ENCODE measurements at places on chromosomes 12 and 14.

GRCh38 chr12:52037248-52037861 is 13.9 kb upstream of the NR4A1 start:
- DNase-seq = no peak

- no peak for DNase-seq
Measured at GRCh38 chr14:37992499-37992898, 215.2 kb upstream of the SSTR1 start.

- no peak for DNase-seq
Measured at GRCh38 chr12:28189784-28190320, 404 bp upstream of the CCDC91 start.

- DNase-seq = no peak
Measured at GRCh38 chr12:60421741-60422140, 825.9 kb downstream of the SLC16A7 start.

GRCh38 chr12:25151476-25151875 is 43.5 kb downstream of the DNAI7 start:
- peak; percentile 87 for DNase-seq

- DNase-seq = no peak
Measured at GRCh38 chr12:75834591-75834990, 197.0 kb downstream of the PHLDA1 start.

GRCh38 chr12:3613641-3614395 is 122.8 kb downstream of the PRMT8 start:
- no peak for DNase-seq

- DNase-seq = no peak
Measured at GRCh38 chr12:51753980-51754675, 94.4 kb downstream of the FIGNL2 start.

DNA sequence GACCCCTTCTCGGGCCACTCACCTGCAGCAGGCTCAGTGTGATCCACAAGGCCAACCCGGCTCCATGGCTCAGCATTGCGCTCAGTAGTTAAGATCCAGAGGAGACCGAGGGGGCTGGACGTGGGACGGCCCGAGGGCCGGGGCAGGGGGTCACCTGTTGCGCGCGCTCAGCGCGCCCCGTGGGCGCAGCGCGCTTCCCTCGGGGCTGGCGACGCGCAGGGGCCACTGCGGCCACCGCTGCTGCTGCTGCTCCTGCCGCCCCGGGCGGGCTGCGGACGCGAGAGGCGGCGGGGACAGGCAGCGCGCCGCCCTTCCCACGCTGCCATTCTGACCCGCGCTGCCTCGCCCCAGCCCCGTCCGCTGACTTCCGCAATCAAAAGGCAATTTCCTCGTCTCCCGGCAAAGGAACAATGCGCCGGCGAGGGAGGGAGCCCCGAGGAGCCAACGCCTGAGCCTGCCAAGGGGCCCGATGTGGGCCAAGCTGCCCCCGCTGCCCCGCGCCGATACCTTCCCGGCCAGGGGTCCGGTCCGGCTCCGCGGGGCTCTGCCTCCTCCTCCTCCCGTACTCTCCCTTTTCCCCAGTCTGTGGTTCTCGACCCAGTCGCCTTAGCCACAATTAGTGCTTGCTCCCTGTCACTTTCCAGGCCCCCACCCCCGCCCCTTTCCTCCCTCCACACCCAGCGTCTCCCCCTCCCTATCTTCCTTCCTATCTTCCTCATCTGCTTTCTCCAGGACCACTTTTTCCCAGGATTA is 27.3 kb downstream of the PTPRB start:
- DNase-seq = peak; percentile 21

DNA sequence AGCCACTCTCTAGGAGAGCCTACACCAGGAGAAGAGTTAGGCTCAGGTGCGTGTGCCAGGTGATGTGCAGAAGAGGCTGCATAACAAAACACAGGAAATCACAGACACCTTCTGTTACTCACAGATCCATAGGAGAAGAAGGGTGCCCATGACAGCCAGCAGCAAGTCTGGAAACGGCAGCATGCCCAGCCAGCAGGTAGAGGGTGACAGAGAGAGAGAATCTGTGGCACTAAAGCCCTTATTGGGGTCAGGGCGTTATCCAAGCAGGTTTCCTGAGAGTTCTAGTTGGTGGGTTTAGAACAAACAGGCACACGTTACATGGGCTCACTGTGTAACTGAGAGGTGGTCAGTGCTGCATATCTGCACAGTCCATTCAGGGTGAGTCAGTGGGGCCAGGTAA is 14.9 kb upstream of the SLC8A3 start:
- DNase-seq = no peak

DNA sequence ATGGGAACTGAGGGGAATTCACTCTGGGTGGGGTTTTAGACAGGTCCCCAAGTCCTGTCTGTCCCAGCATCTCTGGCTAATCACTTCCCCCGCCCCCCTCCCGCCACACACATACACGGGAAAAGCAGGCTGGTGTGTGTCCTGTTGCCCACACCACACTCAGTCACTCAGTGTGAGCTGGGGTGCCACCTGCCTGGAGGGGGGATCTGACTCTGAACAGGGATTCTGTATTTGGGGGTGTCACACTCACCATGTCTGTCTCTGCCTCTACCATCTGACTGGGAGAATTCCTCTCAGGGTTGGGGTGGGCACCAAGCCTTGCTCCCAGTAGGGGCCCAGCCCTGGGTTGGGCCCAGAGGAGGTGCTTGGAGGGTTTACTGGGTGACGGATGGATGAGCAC is 31.1 kb downstream of the SH2B3 start:
- no peak for DNase-seq

DNA sequence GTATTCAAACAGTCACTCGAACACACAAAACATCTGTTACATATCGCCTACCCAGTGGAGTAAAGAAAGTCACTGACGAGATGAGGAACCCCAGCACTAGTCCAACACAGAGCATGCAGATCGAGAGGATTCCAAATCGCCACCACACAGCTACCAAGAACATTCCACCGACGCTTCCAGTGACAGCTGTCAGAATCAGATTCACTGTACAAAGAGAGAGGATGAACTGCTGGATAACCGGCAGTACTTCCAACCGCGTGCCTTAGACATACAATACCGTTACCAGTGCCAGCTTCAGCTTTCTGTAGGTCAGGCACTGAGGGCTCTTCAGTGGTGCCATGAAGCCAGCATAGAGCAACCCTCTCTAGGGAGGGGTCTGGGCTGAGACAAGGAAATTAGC is 34.5 kb downstream of the TM7SF3 start:
- no peak for DNase-seq

GRCh38 chr12:90090929-90091651 is 382.5 kb upstream of the ATP2B1 start:
- peak; percentile 39 for DNase-seq

DNA sequence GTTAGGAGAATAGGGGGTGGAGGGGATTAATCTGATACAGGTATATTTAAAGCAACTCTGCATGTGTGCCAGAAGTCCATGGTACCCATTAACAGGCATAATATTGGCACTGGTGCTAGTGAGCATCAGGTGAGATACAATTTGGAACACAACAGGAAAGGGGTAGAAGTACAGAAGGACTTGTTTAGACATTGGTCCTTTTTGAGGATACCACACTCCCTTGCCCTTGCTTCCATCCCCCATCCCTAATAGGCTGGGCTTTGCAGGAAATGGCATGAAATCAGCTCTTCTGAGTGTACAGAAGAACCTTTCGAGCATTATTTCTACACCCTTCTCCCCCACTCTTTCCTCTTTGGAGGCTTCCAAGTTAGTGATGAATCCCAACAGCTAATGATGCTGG is 16.4 kb downstream of the PCBP2 start:
- DNase-seq = no peak

DNA sequence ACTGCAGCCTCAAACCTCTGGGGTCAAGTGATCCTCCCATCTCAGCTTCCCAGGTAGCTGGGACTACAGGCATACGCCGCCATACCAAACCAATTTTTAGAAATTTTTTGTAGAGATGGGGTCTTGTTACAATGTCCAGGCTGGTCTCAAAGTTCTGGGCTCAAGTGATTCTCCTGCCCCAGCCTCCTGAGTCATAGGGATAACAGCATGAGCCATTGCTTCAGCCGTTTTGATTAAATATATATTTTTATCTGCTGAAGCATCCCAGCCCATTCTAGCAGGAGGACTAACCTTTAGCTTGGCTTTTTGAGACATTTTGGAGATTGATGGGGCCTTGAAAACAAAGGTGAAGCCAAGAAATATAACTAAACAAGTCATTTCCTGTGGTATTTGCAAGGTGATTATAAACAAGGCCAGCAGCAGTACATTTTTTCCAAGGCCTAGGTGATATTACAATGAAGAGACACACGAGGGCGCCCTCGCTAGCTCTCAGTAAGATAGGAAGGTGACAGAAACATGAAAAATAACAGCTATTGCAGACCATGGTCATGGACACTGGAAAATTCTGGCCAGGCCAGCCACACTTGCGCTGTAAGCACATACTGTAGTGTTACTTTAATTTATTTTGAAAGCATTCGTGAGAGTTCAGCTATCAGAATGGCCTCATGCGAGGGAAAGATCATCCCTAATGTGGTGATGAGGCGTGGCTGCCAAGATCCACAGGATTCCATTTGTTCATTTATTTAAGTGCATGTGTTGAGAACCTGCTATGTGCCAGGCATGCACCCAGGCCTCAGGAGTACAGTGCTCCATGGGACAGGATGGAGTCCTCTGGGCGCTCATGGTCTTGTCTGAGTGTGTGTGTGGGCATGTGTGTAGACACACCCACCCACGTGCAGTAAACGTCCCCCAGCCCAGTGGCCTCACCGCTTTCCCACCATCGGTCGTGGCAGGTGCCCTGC is 63.5 kb downstream of the DGLUCY start:
- peak; percentile 76 for DNase-seq

- DNase-seq = no peak
Measured at GRCh38 chr12:49891012-49891411, 12.7 kb downstream of the FAIM2 start.

DNA sequence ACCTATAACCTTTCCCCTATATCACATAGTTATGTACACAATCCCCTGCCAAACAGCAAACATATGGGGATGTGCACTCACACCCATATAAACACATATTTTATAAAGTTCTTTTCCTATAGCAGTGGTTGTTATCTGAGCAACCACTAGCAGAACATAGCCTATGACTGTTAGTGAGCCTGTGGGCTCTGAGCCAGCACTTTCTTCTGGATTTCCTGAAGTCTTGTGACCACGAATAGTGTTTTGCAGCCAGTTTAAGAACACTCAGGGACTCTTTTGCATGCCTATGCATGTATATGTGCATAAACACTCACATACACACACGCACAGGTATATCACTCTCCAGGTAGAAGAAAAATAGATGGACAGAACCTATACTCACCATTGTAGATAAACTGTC is 17.1 kb downstream of the TESPA1 start:
- DNase-seq = no peak

DNA sequence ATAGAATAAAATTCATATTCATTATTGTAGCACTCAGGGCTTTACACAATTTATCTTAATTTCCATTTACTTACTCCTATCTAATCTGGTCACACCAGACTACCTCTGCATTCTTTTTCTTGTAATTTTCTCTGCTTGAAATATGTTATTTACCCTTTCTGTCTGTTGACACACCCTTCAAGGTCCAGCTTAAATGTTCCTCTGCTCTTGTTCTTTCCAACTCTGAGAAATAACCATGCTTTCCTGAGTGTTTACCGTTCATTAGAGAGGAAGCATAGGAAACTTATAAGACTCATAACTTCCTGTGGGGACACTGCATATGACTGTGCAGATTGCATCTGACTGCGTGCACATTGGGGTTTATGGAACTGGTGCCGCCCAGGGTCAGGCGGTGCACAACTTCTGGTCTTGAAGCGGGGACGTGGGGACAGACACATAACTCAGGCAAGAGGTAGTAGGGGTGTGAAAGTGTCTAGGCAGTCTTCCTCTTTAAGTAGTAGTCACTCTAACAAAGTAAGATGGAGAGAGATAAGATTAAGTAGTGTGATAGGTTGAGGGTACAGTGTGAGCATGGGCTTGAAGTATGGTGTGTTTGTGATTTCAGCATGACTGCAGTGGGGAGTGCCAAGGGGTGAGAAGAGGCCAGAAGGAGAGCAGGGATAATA is 42.6 kb upstream of the FOXJ2 start:
- no peak for DNase-seq

GRCh38 chr12:117921929-117922777 is 46.6 kb downstream of the KSR2 start:
- no peak for DNase-seq

DNA sequence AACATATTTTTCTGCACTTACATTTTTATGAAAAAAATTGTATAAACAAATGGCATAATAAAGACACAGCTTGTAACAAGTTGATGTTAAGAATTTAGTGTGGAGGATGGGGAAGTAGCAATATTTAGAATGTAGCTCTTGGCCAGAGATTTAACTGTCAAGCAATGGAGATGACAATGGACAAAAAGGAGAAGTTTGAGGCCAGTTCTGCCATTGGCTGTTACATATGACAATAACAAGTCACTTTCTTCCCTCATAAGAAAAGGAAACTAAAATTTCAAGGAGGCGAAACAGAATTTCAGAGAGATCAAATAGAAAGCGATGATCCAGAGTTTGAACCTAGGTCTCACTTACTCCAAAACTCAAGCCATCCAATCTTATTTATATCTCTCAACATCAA is 122.8 kb upstream of the CCDC175 start:
- DNase-seq = no peak

Data from HTR-8/SVneo (cell line).